Activated T-helper 2 cell treated with anti-CD3 and anti-CD28 coated beads, Interferon-gamma antibody, Interleukin-2, Interleukin-4, amounts not matched to agents 10 μg/mL and 5 μg/mL and 100 μg/mL, durations not matched to agents 14 hours and 24 hours and 36 hours (primary cell): ENCODE measurements at places on chromosomes 11 and 22. TPM values are rescaled to one million over a fixed set of nuclear protein-coding genes. Genes with fewer than 3 reads are reported as not detected.

DNA sequence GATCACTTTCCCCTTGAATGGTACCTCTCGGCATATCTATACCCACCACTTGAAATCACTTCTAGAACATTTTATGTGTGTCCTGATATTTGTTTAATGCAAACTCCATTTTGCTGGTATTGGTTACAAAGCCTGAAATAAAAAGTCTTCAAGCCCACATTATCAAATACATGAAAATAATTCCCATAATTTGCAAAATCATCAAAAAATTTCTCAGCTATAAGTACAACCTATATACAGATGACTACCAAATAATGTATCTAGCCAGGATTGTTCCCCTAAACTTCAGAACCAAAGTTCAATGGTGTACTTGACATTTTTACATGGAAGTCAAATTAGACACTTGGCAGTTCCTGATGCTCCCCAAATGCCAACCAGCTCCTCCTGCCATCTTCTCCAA is 71.8 kb downstream of the PRCP start:
- no peaks in the 10 kb centered on the region for H3K4me1 ChIP-seq
- no peak for DNase-seq
- H3K27ac ChIP-seq, result no peak overlapping the region
- no peaks in the 10 kb centered on the region for H3K27me3 ChIP-seq

DNA sequence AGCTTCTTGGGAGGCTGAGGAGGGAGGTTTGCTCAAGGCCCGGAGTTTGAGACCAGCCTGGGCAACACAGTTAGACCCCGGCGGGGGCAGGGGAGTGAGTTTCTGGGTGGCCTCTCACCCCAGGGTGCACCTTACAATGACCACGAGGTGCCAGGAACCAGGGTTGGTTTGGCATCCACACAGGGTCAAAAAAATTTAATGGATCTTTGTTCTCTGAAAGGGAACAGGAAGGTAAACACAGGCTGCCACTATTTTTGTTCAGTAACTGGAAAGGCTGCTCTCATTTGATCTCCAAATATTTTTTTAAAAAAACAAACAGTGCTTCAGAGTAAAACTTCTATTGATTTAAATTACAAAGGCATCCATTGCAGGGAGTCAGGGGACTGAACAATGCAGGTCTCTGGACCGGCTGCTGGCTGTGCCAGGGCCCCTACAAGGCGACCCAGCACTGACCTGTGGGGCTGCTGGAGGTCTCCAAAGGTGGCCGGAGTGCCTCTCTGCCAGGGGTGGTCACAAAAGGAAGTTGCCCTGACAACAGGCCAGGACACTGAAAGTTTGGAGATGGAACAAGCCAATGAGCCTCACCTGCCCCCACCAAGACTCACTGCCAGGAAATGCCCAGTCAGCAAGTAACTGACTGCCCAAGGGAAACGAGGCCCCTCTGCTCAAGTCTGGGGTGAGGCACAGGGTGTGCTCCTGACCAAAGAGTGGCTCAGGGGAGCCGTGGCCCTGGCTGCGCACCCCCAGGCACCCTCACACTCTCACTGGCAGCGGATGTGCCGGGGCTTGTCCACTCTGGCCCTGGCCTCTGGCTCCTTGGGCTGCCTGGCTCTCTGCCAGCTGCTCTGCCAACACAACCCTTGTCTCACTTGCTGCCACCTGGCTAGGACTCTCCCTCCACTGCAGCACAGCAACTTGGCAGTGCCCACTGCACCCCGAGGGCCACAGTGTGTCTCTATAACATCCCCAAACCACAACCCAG is 51.8 kb downstream of the ARFGAP3 start:
- H3K27me3 ChIP-seq, result no peaks in the 10 kb centered on the region
- peaks cover 51% of the 10 kb centered on the region for H3K36me3 ChIP-seq
- no peak overlapping the region for H3K4me3 ChIP-seq
- H3K4me1 ChIP-seq, result no peaks in the 10 kb centered on the region
- no peak for DNase-seq

DNA sequence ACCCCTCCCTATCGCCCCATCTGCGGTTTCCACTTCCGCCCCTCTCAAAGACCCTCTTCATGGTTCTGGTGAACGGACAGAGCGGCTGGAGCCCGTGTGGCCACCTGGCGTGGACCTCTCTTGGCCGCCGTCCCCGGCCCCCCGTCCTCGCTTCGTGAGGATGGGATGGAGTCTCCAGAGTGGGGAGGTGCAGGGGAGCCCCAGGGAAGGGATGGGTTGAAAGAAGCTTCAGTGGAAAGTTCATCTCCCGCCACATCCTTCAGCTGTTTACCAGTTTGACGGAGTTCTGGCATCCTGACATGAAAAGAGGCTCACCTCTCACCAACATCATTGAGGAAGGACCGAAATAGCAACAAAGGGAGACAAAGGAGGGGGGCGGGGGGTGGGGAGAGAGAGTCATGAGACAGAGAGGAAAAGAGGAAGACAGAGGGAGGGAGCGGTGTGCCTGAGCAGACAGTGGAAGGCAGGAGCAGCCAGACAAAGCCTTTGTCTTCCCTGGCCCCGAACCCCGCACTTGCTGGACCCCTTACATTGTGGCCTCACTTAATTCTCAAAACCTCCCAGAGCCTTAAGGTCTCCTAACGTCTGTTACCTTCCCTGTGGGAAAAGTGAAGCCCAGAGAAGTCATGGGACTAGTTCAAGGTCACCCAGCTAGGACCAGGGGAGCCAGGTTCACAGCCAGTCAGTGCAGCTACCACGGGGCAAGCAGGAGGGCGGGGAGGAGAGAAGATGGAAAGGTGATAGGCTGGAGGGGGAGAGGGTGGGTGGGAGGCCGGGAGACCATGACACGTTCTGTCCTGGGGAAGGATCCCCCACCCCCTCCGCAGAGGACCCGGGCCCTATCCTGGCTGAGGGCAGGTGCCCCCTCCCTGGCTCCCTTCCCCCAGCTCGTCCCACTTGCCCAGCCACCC is 54.9 kb downstream of the CD6 start:
- peaks cover 71% of the 10 kb centered on the region for H3K36me3 ChIP-seq
- peak overlapping the region; percentile 94 for H3K27ac ChIP-seq
- peaks cover 82% of the 10 kb centered on the region for H3K4me1 ChIP-seq

GRCh38 chr11:60977224-60977623 is 5.7 kb downstream of the CD6 start:
- H3K4me3 ChIP-seq, result peak overlapping the region; percentile 85

- no peaks in the 10 kb centered on the region for H3K36me3 ChIP-seq
- H3K4me3 ChIP-seq, result no peak overlapping the region
- no peak overlapping the region for H3K27ac ChIP-seq
- DNase-seq, result no peak
- H3K27me3 ChIP-seq, result no peaks in the 10 kb centered on the region
- no peaks in the 10 kb centered on the region for H3K4me1 ChIP-seq
Observed at GRCh38 chr11:35750315-35750714, 87.7 kb downstream of the TRIM44 start.

- peaks cover 69% of the 10 kb centered on the region for H3K36me3 ChIP-seq
- no peaks in the 10 kb centered on the region for H3K27me3 ChIP-seq
- H3K4me3 ChIP-seq, result no peak overlapping the region
Observed at GRCh38 chr11:108241330-108242037, 18.6 kb downstream of the ATM start.

DNA sequence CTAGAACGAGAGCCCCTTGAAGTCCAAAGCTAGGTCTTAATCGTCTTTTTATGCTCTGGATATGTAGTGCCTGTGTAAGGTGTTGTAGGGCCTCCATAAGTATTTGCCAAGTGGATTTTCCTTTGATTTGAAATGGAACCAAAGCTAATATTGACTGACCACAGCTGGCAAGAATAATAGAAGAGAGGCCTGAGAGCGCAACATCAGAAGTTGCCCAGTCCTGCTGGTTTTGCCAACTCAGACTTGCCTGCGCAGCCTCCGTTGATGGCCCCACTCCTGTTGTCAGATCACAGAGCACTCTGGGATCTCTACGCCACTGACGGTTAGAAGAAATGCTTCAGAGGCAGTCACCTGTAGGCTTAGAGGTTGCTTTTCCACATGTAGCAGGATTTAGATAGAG is 251.2 kb downstream of the TENM4 start:
- H3K4me3 ChIP-seq, result no peak overlapping the region
- no peaks in the 10 kb centered on the region for H3K4me1 ChIP-seq
- H3K36me3 ChIP-seq, result no peaks in the 10 kb centered on the region
- H3K27me3 ChIP-seq, result no peaks in the 10 kb centered on the region

GRCh38 chr22:31753005-31753633 is 700 bp upstream of the DEPDC5 start:
- H3K4me3 ChIP-seq, result peak overlapping the region; percentile 81
- no peak for DNase-seq
- H3K27ac ChIP-seq, result peak overlapping the region; percentile 99

DNA sequence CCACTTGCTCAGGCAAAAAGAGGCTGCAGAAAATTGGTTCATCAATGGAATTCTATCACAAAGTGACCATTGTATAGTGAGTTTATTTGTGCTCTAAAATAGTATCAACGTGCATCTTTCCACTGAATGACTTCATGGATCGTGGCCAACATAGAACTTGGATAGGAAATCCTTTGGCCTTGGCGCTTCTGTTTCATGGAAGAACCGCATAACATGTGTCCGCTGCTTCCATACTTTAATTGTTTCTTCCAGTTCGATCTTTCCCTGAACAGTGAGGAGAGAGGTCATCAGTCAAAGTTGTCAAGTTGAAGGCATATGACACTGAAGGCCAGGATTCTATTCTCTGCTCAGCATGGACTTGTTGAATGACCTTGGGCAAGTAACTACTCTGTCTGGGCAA is 4.5 kb downstream of the NDUFA6 start:
- DNase-seq, result no peak
- H3K4me3 ChIP-seq, result no peak overlapping the region
- peaks cover 72% of the 10 kb centered on the region for H3K36me3 ChIP-seq
- H3K27me3 ChIP-seq, result no peaks in the 10 kb centered on the region
- H3K27ac ChIP-seq, result peak overlapping the region; percentile 31
- H3K4me1 ChIP-seq, result peaks cover 20% of the 10 kb centered on the region

- H3K27me3 ChIP-seq, result peaks cover 9% of the 10 kb centered on the region
- no peaks in the 10 kb centered on the region for H3K4me1 ChIP-seq
- DNase-seq, result no peak
Observed at GRCh38 chr11:107732689-107733051, 20.8 kb upstream of the SLN start.

KRTAP5-10 gene
- not detected in 2 replicates for total RNA-seq

GRAP2 gene
- total RNA-seq, result 44.1 and 46.5 TPM in 2 replicates

KRTAP5-1 gene
- total RNA-seq, result not detected in 2 replicates

APOL4 gene
- total RNA-seq, result 0.48 and 0.52 TPM in 2 replicates

MS4A15 gene
- not detected in 2 replicates for total RNA-seq

SCN4B gene
- total RNA-seq, result 0.30 and 0.32 TPM in 2 replicates

SLC16A8 gene
- total RNA-seq, result not detected in 2 replicates

OR51B4 gene
- not detected in 2 replicates for total RNA-seq

CST6 gene
- 0.69 and 0.75 TPM in 2 replicates for total RNA-seq

SLC22A6 gene
- total RNA-seq, result not detected in 2 replicates
